Gastrocnemius medialis (tissue), 4 donors: ENCODE measurements at places on chromosomes 3 and 15. TPM values are rescaled to one million over a fixed set of nuclear protein-coding genes. Genes with fewer than 3 reads are reported as not detected.

The TNFAIP8L3 gene
- 4.4 TPM for total RNA-seq

- H3K36me3 ChIP-seq, result no peaks in the 10 kb centered on the region
- no peaks in the 10 kb centered on the region for H3K27me3 ChIP-seq
- no peak overlapping the region for H3K4me3 ChIP-seq
- H3K27ac ChIP-seq, result no peak overlapping the region
- no peak for DNase-seq
Observed at GRCh38 chr3:65231544-65231943, 543.7 kb upstream of the ADAMTS9 start.

The GUCA1C gene
- total RNA-seq, result not detected

- no peaks in the 10 kb centered on the region for H3K36me3 ChIP-seq
- H3K27ac ChIP-seq, result peak overlapping the region; percentile 95
- peak overlapping the region; percentile 85 for H3K4me3 ChIP-seq
Observed at GRCh38 chr3:9915254-9916141, 1.4 kb upstream of the IL17RC start.

The RHO gene
- not detected for total RNA-seq

The PRSS50 gene
- not detected for total RNA-seq

DNA sequence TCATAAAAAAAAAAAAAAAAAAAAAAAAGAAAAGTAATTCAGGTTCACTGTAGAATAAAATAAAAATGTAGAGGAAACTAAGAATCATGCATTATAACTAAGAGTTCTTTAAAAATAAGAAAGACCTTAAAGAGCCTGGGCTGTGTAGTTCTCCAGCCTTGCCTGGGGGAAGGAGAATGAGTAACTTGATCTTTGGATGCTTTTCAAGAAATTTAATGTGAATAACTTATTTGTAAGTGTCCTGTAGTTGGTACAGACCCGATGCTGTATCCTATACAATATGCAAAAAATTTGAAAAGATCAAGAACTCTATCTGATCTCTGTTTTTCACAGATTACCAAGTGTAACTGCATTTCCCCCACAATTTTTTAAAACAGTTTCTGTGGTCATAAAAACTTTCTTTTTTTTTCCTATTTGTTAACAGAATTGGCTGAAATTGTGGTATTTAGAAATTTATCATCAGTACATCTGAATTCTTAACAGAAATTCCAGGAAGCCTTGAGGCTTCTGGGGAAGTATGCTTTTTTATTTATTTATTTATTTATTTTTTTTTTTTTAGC lies 195.3 kb downstream of the THRB start:
- H3K27ac ChIP-seq, result no peak overlapping the region
- H3K36me3 ChIP-seq, result no peaks in the 10 kb centered on the region
- H3K4me1 ChIP-seq, result peaks cover 39% of the 10 kb centered on the region

DNA sequence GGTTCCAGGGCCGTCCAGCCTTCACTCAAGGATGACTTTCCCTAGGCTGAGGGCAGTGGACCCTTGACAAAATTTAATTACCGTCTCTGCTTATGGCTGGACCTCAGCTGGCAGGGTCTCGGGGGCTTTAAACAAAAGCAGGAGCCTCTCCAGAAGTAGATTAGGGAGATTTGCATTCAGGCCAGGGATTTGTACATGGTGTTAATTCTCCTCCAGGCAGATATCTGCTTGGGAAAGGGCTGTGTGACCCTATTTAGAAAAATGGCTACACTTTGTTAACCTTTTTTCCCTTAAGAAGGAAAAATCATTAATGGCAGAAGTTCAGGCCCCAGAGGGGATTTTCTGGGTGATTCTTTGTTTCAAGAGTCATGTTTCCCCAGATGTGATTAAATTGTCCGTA lies 329.1 kb upstream of the C2CD4B start:
- no peak overlapping the region for H3K4me3 ChIP-seq
- DNase-seq, result no peak
- H3K27me3 ChIP-seq, result no peaks in the 10 kb centered on the region
- H3K4me1 ChIP-seq, result peaks cover 29% of the 10 kb centered on the region
- H3K36me3 ChIP-seq, result no peaks in the 10 kb centered on the region

DNA sequence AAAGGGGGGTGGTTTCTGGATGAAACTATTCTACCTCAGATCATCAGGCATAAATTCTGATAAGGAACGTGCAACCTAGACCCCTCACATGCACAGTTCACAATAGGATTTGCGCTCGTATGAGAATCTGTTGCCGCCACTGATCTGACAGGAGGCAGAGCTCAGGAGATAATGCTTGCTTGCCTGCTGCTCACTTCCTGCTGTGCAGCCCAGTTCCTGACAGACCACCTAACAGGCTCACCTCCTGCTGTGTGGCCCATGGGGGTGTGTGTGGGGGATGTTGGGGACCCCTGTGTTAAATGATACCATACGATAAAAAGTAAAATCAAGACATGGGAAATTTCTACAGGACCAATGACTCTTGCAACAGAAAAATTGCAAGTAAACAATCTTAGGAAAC lies 24.0 kb downstream of the CP start:
- no peak for DNase-seq
- no peaks in the 10 kb centered on the region for H3K4me1 ChIP-seq

DNA sequence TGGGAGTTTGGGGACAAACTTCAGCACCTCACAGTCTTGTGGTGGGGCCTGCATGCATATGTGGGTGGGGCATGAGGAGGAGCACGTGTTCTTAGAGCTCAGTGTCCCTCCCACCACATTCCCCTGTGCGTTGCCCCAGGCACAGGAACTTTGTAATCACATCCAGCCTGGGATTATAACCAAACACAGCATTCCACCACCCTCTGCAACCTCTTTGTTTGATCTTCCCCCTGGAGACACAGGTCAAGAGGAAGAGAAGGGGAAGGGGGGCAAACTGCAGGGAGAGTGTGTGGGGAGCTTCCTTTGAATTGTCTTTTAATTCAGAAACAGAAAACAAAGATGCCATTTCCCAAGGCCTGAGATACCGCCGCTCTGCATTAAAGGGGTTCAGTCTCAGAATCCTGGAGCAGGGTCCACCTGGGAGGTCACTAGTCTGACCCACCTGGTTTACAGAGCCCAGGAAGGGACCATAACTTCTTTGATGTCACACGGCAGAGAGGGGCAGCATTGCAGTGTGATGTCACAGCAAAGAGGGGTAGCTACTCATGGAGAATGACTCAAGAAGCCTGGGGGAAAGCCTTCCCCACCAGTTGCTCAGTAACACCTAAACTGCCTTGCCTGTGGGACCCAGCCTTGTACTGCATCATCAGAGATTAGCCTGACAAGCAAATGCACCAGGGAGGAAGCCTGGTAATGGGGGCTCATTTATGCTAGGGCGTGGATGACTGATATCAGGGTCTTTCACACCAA lies 106.3 kb upstream of the RNU6-1 start:
- H3K36me3 ChIP-seq, result no peaks in the 10 kb centered on the region
- DNase-seq, result no peak
- H3K4me1 ChIP-seq, result peaks cover 5% of the 10 kb centered on the region
- H3K27ac ChIP-seq, result no peak overlapping the region
- H3K4me3 ChIP-seq, result no peak overlapping the region
- no peaks in the 10 kb centered on the region for H3K27me3 ChIP-seq

GRCh38 chr3:151327571-151328198 lies 1.7 kb downstream of the P2RY13 start:
- H3K36me3 ChIP-seq, result no peaks in the 10 kb centered on the region
- peak overlapping the region; percentile 11 for H3K4me3 ChIP-seq
- H3K27me3 ChIP-seq, result no peaks in the 10 kb centered on the region
- DNase-seq, result no peak
